ENCODE measurements at places on chromosomes 3 and 15.
A peak's percentile ranks its signal among the peaks of the same experiment; 100 is the strongest.

DNA sequence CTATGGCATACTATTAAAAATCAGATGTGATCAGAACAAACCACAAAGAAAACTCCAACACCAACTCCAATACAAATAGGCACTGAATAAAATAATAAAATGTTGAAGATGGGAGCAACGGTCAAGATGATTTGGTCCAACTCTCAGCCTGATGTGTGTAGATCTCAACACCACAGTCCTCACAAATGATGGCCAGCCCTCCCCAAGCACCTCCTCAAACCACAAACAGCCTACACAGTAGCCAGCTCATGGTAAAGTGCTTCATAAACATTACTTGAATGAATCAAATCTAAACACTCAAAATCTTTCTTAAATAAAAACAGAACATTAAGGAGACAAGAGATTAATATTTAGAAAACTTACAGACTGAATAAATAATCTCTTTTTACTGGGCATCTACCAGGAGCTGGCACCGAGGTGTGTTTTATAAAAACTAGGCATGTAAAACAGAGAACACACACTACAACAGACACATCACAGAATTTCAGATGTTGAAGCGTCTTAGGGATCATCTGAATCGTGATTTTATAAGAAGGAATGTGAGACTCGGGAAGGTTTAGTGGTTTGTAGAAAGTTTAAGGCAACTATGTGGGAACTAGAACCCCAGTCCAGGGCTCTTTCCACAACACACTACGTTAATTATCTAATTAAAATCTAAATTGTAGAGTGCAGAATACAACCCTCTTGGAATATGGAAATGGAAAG, 102.4 kb downstream of the MYLK start:
- DNase-seq: no peak

- no peak for DNase-seq
Measured at GRCh38 chr3:45109771-45110508, 36.2 kb downstream of the CDCP1 start.

- no peak for DNase-seq
Measured at GRCh38 chr3:38460377-38461270, 6.9 kb downstream of the ACVR2B start.

- no peak for DNase-seq
Measured at GRCh38 chr3:4224331-4224730, 78.8 kb upstream of the SETMAR start.

DNA sequence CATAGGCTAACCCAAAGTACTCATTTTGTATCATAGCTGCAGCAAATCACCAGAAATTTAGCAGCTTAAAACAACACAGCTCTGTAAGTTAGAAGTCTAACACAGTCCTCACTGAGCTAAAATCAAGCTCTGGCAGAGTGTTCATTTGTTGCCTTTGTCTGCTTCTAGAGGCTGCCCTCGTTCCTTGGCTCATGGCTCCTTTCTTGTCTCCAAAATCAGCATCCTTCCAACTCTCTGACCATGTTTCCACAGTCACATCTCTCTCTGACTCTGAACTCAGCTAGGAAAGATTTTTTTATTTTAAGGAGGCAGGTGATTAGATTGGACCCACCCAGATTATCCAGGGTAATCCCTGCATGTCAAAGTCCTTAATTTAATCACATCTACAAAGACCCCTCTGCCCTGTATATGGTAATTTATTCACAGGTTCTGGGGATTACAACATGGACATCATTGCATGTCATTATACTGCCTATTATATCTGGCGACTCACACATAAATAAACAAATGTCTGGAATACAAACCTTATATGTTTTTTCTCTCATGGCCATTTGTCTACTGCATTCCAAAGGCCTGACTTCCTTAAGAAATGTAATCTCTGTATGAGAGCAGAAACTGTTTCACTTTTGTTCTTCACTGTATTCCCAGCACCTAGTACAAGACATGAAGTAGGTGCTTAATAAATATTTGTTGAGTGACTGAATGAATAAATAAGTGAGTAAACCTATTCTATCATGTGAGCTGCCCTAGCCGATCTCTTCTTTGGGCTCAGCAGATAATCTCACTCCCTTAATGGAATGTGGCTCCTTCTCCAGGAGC, 15.1 kb upstream of the UACA start:
- no peak for DNase-seq

GRCh38 chr3:190265796-190266195, 56.5 kb downstream of the CLDN1 start:
- DNase-seq: no peak

DNA sequence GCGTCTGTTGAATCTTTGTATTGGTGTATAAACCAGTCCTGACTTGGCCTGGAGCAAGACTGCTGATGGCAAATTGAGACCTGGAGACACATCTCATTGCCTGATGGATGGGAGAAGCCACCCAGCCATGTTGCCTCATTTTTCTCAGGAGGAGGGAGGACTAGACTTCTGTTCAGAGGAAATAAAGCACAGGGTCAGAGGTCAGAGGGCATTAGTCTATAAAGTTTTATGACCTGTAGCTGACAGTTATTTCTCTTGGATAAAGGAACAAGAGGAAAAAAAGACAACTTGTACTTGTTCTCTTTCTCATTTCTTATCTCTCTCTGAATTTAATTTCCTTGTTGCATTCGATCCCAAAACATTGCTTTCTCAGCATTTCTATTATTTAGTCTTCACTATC, 775.9 kb downstream of the SQOR start:
- DNase-seq: no peak

GRCh38 chr3:53195602-53196574, 34.9 kb downstream of the PRKCD start:
- DNase-seq: peak; percentile 49

- no peak for DNase-seq
Measured at GRCh38 chr3:80391573-80391972, 623.8 kb upstream of the ROBO1 start.

Measured in NCI-H146 (cell line).